Type B pancreatic cell (in vitro differentiated cells): ENCODE measurements at places on chromosomes 16 and 17.

DNA sequence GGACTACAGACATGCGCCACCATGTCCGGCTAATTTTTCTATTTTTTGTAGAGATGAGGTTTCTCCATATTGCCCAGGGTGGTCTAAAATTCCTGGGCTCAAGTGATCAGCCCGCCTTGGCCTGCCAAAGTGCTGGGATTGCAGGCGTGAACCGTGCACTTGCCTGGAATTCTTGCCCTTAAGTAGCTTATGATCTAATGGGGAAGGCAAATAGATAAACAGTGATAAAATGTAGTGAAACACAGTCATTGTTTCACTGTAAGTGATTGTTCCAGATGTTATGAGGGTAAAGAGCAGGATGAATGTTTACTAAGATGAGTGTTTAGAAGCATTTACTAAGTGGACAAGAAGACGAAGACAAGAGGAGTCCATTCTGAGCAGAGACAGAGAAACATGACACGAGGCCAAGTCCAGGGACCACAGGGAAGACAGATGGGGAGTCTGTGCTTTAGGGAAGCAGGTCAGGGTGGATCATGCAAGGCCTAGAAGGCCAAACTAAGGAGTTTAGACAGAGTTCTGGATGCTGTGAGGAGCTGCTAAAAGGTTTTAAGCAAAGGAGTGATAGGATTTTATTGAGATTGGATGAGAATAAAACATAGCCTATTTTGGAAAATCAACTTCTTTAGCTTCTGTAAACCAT lies 36.9 kb downstream of the YPEL2 start:
- peak overlapping the region; percentile 3 for H3K4me3 ChIP-seq
- peaks cover 62% of the 10 kb centered on the region for H3K4me1 ChIP-seq
- H3K27me3 ChIP-seq, result no peaks in the 10 kb centered on the region
- H3K36me3 ChIP-seq, result peaks cover 6% of the 10 kb centered on the region

DNA sequence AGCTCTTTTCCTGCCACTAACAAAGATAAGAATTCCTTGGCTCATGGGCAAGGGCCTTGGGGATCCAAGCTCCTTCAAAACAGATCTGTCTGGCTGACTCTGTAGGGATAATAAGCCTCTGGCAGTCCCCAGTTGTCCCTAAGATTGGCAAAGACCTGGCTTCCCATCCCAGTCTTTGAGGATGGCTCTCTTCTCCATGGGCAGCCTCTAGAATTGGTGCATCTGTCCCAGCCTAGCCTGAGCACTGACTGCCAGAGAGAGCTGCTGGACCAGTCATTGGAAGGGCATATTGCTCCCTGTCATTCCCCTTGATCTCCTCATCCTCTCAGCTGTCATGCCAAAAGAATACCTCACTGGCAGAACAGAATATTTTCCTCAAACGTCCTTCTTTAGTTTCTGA lies 13.2 kb upstream of the CUEDC1 start:
- no peak for DNase-seq
- no peak overlapping the region for H3K4me3 ChIP-seq
- peaks cover 5% of the 10 kb centered on the region for H3K36me3 ChIP-seq
- H3K27me3 ChIP-seq, result no peaks in the 10 kb centered on the region
- no peak overlapping the region for H3K27ac ChIP-seq
- H3K4me1 ChIP-seq, result peaks cover 24% of the 10 kb centered on the region

DNA sequence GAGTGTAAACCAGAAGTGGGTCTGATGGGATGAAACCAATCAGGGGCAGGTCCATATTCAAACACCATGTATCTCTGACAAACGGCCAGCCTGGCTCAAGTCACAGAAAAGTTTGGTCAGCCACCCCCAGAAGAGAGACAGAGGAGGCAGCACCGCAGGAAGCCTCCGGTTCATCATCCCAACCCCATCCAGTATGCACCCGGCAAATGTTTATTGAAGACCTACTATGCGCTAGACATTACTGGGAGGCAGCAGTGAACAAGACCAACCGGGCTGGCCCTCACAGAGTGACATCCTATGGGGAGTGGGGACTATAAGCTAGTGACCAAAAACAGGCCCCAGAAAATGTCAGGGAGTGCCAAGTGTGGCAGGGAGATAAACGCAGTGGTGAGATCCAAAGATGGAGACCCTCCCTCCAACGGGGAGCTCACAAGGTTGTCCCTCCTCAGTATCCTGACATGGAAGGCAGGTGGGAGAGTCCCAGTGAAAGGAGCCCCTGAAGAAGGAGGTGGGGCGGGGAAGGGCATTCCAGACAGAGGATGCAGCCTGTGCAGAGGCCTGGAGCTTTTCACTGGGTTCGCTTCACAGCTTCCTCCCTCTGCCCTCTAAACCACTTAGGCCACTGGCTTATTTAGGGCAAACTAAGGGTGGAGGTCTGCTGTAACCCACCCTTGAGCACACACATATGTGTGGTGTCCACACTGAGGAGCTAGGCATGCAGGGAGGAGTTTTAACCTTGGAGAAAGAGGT lies 2.0 kb downstream of the GSG1L start:
- H3K27me3 ChIP-seq, result peaks cover 82% of the 10 kb centered on the region
- H3K27ac ChIP-seq, result no peak overlapping the region
- H3K36me3 ChIP-seq, result no peaks in the 10 kb centered on the region

DNA sequence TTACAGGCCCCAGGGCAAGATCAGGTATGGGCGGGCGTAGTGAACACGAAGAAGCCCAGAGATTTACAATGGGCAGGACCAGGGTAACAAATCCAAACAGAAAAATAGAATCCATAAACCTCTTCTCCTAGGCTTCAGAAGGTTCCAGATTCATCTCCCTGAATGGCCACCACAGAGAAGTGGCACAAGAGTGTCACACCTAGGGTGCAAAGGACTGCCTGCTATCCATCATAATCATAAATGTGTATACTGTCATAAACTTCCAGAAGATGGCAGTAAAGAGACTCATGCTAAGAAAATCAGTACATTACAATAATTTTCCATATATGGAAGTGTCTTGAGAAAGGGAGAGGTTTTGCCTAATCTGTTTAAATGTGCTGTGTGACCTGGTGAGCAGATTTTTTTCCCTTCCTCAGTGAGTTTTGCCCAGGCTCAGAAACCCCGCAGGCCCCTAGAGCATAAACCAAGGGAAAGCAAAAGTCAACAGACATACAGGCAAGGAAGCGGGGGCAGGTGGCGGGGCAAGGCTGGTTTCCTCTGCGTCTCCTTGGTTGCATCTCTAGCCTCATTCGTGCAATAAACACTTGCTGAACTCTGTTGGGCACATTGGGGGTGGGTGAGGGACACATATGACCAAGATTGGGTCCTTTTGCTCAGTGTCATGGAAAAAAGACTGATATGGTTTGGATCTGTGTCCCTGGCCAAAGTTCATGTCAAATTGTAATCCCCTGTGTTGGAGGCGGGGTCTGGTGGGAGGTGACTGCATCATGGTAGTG lies 92.0 kb upstream of the CDH5 start:
- DNase-seq, result peak; percentile 42
- H3K27ac ChIP-seq, result peak overlapping the region; percentile 61
- H3K27me3 ChIP-seq, result peaks cover 10% of the 10 kb centered on the region

DNA sequence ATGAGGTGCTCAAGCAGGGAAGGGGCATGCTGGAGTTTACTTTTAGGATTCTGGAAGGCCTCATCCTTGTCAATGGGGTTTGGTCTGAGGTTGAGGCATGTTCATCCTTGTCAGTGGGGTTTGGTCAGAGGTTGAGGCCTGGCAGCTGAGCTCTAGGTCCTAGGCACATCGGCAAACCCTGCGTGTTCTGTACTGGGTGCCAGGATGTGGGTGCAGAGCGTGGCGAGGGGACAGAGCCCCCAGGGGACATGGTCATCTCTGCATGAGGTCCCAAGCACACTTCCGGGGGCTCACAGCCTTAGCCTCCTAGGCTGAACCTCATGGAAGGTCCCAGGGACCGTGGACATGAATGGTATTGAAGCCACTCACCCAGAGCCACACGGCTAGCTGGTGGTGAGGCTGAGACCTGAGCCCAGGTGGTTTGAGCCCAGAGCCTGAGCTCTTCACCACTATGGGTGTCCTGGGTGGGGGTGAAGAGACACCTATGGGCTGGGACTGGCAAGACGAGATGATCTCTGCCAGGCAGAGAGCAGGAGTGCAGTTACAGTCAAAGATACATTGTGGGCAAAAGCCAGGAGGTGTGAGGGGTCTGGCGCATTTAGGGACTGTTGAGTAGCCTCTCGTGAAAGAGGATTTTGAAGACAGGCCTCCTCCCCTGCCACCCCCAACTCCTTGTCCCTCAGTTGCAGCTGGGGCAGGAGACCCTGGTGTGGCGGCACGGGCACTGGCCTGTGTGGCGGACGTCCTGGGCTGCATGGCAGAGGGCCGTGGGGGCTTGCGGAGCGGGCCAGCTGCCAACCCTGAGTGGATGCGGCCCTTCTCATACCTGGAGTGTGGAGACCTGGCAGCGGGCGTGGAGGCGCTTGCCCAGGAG lies 19.3 kb downstream of the FCSK start:
- H3K27me3 ChIP-seq, result no peaks in the 10 kb centered on the region
- no peak overlapping the region for H3K27ac ChIP-seq
- no peaks in the 10 kb centered on the region for H3K36me3 ChIP-seq
- H3K4me1 ChIP-seq, result peaks cover 5% of the 10 kb centered on the region
- DNase-seq, result no peak

GRCh38 chr17:48528936-48529682 lies 1.7 kb downstream of the HOXB1 start:
- H3K36me3 ChIP-seq, result no peaks in the 10 kb centered on the region
- H3K4me3 ChIP-seq, result peak overlapping the region; percentile 67
- peaks cover 58% of the 10 kb centered on the region for H3K27me3 ChIP-seq
- H3K4me1 ChIP-seq, result peaks cover 46% of the 10 kb centered on the region
- DNase-seq, result no peak

DNA sequence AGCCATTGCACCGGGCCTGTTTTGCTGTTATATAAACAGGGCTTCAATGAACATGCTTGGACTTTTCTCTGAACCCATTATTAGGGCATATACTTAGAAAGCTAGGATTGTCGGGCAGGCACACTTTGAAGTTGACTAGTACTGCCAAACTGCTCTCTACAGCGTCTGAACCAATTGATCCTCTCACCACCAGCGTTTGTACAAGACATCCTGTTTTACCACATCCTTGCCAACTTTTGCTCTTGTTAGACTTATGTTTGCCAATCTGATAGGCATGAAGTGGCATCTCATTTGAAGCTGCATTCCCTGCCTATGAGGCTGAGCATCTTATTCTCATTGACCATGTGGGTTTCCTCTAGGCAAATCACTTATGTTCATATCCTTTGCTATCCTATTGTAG lies 7.4 kb upstream of the PPP1R9B start:
- no peak for DNase-seq
- H3K36me3 ChIP-seq, result no peaks in the 10 kb centered on the region
- H3K27me3 ChIP-seq, result peaks cover 10% of the 10 kb centered on the region
- no peak overlapping the region for H3K27ac ChIP-seq
- no peak overlapping the region for H3K4me3 ChIP-seq
- H3K4me1 ChIP-seq, result peaks cover 16% of the 10 kb centered on the region

DNA sequence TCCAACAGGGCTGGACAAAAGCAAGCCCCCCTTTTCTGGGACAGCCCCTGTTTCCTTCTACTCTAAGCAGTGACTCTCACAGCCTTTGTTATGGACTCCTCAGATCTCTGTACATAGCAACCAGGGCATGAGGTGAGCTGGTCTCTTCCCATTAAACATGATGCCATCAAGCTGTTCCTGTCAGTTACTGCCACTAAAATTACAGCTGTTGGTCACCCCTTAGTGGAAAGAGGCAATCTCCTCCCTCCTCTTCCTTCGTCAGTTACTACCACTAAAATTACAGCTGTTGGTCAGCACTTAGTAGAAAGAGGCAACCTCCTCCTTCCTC lies 95.2 kb upstream of the SMIM36 start:
- no peaks in the 10 kb centered on the region for H3K36me3 ChIP-seq
- H3K4me3 ChIP-seq, result no peak overlapping the region
- H3K27me3 ChIP-seq, result no peaks in the 10 kb centered on the region
- peaks cover 21% of the 10 kb centered on the region for H3K4me1 ChIP-seq
- H3K27ac ChIP-seq, result no peak overlapping the region
